Keratinocyte (primary cell): ENCODE measurements at places on chromosomes 2 and 18. TPM values are rescaled to one million over a fixed set of nuclear protein-coding genes. Genes with fewer than 3 reads are reported as not detected.

The MARCO gene
- polyA plus RNA-seq: 0.06 to 0.17 TPM (median 0.13 TPM) in 3 replicates

The ASXL2 gene
- 8.9 to 18.1 TPM (median 12.5 TPM) in 3 replicates for polyA plus RNA-seq

The RRM2 gene
- polyA plus RNA-seq: 1.6 to 34.1 TPM (median 25.7 TPM) in 3 replicates

- DNase-seq: no peak
Measured at GRCh38 chr2:137251045-137251444, 485.7 kb downstream of the THSD7B start.

The RFTN2 gene
- polyA plus RNA-seq: 0.18 to 0.37 TPM (median 0.25 TPM) in 3 replicates

The RUFY4 gene
- polyA plus RNA-seq: not detected in 3 replicates

The NGEF gene
- polyA plus RNA-seq: 0.03 to 0.17 TPM (median 0.13 TPM) in 3 replicates

DNA sequence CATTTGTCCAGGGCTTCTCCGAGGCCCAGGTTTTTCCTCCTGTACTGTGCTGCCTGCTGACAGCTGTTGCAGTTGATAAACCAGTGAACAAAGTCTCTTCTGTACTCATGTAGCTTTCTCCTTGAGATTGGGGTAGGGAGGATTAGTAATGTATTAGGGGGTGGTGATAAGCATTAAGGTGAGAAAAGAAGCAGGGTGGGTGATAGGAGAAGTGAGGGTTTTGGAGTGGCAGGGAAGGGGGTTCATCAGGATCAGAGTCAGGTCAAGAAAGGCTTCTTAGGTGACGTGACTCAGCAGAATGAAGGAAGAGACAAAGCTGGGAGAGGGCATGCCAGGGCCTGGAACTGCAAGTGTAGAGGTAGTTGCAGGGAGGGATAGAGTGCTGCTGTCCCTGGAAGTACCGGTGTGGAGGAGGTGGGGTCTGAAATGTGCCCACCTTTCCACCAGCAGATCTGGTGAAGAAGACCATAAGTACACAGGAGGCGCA is 48.7 kb downstream of the PKP4 start:
- DNase-seq: no peak

- no peak for DNase-seq
Measured at GRCh38 chr2:25517701-25518100, 155.7 kb downstream of the DTNB start.

DNA sequence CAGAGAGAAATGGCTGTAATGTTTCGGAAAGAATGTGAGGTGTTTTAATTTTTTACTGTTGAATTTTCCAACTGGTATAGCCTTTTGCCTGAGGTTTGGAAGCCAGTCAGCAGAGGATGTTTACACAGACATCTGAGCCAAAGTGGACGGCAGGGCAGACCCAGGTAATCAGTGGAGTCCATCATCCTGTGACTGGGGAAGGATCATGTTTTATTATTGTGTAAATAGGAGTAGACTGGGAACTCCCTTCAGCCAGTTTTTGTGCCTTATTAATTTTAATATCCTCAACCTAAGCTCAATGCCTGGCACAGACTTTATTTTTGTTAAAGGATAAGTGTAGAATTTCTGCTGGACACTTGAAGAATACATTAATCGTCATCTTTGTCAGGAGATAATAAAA is 142.0 kb upstream of the GAREM1 start:
- no peak for DNase-seq
